ENCODE measurements at places on chromosomes 13 and 19.

GRCh38 chr13:32141462-32141861 lies 109.9 kb downstream of the FRY start:
- no peak for DNase-seq

- no peak for DNase-seq
Observed at GRCh38 chr19:8609279-8610040, 1.1 kb downstream of the ADAMTS10 start.

DNA sequence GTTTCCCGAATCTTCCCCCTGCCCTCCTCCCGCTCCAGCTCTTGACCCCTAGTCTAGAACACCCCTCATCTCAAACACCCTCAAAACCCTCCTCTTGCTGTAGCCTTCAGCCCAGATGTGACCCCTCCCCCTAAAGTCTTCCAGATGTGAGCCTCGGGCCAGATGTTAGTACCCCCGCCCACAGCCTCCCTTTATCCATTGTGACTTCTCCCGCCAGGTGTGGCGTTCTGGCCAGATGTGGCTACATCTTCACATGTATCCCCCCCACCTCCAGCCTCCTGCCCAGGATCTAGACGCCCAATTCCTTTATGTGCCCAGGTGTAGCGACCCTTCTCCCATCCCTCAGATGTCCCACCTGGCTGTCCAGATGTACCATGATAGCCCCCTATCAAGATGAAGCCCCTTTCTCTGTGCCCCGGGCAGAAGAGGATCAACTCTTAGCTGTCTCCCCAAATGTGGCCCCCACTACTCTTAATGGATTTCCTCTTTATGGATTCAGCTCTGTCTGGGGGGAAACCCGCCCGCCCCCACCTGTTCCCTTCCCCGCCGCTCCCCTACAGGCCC lies 517 bp upstream of the LTBP4 start:
- no peak for DNase-seq

GRCh38 chr13:76387566-76387965 lies 498.6 kb downstream of the KCTD12 start:
- peak; percentile 13 for DNase-seq

DNA sequence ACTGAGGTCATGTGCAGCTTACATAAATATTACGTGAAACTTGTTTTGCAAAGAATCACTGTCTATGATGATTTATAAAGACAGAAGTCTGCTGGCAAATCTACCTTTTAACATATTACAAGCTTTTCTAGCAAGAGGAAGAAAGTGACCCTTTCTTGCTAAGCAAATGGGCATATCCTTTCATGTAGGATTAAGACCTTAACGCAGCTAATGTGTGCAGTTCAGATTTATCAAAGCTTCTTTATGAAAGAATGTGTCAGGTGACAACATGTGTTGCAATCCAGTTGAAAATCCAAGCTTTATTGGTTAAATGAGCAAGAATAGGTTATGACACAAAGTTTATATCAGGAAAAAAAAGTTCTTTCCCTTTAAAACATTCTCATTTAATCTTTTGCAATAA lies 115.6 kb upstream of the NBEA start:
- DNase-seq, result no peak

- peak; percentile 75 for DNase-seq
Observed at GRCh38 chr19:10461047-10461949, 41.0 kb downstream of the PDE4A start.

DNA sequence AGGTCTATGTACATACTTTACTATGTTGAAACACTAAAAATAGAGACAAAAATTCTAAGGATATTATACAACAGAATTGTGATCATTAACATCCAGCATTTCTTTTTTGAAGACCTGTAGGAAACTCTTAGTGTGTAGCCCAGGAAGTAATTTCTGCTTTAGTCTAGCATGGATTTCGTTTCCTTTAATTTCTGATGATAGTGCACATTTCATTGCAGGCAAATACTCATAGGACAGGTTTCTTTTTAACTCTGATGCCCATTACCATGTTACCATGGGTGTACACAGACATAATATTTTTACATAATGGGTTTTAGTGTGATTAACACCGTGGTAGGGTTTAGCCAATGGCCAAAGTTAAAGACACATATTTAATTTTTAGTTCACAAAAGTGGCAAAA lies 27.1 kb downstream of the LIG4 start:
- DNase-seq, result no peak

DNA sequence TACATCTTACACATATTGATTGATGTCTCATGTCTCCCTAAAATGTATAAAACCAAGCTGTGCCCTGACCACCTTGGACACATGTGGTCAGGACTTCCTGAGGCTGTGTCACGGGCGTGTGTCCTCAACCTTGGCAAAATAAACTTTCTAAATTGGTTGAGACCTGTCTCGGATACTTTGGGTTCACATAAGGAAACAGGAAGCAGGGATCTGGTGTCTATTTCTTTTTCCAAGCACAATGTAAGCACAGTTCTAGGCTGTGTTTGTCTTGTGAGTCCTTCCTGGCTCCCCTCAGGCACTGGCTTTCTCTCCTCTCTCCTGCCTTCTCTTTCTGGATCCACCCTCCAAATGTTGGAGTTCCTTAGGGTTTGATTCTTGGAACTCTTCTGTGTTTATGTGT lies 27.6 kb upstream of the TPT1 start:
- no peak for DNase-seq

DNA sequence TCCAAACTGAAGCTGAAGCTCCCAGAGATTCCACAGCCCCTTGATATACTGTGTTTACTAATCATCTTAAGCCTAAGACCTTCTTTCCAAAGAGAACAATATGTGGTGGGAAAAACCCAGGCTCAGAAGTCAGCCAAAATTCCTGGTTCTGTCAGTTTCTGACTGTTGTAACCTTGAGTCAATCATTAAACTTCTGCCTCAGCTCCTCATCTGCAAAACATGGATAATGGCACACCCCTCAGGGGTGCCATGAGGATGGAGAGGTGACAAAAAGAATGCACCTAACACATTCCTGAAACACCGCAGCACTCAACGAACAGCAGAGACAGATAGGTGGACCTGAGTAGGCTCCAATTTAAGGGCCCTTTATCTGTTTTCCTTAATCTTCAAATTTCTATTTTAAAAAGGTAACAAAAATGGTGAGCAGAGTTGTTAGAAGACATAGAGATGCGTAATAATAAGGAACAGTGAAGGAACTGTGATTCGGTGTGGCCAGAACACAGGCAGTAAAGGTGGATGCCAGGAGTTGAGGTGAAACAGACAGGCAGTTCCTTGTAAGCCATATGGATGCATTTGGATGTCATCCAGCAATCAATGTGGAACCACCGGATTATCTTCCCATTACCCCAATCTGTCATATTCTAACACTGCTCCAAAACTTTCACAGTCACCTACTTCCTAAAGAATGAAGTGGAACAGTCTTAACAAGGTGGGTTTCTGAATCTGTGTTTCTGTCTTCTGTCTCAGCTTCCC lies 56.6 kb upstream of the DOCK9 start:
- DNase-seq, result no peak

DNA sequence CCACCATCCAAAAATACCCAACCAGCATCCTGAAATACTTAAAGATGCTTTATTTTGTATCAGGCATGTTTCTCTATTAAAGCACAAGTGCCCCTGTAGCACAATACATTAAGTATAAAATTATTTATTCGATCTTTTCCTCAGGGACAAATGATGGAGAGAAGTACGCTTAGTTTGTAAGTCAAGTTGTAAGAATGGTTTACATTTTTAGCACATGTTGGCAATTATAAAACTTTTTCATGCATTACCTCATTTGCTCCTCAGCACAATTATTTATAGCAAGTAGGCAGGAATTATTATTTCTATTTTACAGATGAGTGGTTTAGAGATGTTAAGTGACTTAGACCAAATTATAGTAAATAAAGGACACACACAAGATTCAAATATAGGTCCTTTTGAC lies 232.6 kb upstream of the HTR2A start:
- DNase-seq, result no peak

- no peak for DNase-seq
Observed at GRCh38 chr13:94928127-94928775, 215.9 kb upstream of the SOX21 start.

GRCh38 chr13:97976610-97977521 lies 23.4 kb downstream of the IPO5 start:
- DNase-seq, result peak; percentile 15

- no peak for DNase-seq
Observed at GRCh38 chr13:45695198-45695730, 6.9 kb upstream of the CBY2 start.

GRCh38 chr13:107650081-107650701 lies 565.1 kb downstream of the LIG4 start:
- peak; percentile 52 for DNase-seq

DNA sequence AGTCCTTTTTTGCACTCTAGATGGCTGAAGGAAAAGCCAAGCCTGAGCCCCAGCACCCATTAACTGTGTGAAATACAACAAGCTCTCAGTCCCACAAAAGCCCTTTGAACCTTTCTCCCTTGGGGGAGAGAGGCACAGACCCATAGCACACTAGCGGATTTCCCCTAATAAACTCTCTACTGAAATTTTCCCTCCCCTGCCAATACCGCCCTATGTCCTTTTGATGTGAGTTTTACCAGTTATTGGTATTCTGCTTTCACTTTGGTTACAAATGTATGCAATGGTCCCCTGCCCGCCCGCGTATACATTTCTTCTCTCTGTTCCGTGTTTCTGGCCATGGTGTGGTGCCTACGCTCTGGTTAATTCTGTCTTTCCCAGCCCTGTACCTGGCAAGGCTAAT lies 54.0 kb upstream of the MYO16 start:
- DNase-seq, result no peak

DNA sequence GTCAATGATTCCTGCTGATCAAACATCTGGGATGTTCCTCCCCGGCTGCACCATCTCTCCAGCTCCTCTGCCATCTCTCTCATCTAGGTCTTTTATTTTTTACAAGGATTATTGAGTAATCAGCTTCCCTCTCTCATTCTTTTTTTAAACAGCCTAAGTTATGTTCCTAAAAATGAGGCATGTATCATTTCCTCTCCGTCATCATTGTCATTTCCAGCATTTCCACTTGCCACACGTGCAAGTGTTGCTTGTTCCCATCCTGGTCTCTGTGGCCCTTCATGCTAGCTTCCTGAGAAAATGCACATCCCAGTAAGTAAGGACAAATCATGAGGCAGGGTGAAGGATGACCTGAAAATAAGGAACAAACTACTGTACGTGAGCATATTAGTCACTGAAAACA lies 102.7 kb upstream of the POSTN start:
- no peak for DNase-seq

- DNase-seq, result no peak
Observed at GRCh38 chr19:51377422-51377821, 5.0 kb upstream of the NKG7 start.

DNA sequence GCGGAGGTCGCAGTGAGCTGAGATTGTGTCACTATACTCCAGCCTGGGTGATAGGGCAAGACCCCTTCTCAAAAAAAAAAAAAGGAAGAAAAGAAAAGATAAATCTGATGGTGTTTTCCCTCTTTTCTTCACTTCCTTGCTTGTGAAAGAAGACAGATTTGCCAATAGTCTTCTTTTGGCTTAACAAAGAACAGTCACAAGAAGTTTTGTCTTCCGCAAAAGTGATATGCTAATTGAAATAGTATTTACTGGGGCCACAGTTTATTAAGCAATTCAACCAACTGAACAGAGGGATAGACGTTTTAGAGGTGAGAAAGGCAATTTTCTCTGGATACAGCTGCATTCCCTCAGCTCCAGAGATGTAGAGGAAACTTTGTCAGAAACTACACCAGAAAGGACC lies 22.9 kb upstream of the PLAUR start:
- no peak for DNase-seq

DNA sequence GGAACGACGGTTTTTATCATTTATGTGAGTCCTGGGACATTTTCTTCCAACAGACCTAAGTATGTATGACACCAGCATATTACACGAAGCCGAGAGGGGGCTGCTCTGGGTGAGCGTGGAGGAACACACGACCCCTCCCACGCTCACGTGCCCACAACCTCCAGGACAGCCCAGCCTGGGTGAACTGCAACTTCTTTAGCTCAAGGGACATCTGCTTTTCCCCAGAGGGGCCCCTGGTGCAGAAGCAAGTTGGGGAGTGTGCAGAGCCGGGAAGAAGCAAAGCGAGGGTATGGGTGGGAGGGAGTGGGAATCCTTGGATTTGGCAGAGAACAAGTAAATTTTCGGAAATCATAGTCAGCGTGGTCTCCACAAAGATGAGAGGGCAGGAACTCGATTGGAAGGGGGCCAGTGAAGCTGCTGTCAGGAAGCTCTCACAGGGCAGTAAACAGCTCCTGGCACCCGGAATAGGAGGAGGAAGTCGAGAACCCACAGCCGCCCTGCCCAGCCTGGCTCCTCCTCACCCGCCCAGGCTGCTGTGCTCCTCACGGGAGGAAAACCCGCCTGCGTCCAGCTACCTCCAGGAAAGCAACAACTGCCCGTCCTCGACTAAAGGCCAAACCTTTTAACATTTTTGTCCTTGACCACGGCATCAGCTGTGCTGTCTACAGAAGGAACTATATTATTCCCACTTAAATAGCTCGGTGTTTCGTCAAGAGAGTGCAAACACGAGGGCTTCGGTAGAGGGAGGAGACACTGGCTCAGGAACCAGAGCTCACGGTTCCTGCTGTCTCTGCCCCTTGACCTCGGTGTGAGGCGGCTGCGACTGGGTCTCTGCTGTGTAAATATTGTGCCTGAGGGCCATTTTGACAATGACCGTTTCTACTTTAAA lies 17.2 kb upstream of the CFAP97D2 start:
- DNase-seq, result peak; percentile 6

DNA sequence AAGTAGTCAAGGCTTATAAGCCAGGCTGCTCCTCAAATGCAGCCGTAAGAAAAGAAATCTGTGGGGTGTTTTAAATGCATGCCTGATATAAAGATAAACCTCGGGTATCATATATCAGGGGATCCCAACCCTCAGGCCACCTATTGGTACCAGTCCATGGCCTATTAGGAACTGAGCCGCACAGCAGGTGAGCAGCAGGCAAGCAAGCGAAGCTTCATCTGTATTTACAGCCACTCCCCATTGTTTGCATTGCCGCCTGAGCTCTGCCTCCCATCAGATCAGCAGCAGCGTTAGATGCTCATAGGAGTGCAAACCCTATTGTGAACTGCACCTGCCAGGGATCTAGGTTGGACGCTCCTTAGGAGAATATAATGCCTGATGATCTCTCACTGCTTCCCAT lies 233.5 kb upstream of the SERP2 start:
- no peak for DNase-seq

GRCh38 chr13:51796546-51796945 lies 7.4 kb downstream of the DHRS12 start:
- no peak for DNase-seq

DNA sequence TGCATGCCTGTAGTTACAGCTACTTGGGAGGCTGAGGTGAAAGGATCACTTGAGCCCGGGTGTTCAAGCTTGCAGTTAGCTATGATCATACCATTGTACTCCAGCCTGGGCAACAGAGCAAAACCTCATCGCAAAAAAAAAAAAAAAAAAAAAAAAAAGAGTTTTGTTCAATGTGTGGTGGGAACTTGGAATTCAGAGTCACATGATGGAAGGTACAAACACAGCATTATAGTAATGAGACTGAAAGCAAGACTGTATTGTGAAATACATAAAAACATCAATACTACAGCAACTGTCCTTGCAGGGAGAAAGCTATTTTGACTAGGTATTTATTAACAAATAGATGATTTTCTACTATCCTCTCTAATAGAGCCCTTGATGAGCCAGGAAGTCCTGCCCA lies 393.2 kb downstream of the DLEU7 start:
- no peak for DNase-seq

Data from midbrain (tissue), 1 donor.